HT1080 (cell line): ENCODE measurements at places on chromosomes 7 and 10. TPM values are rescaled to one million over a fixed set of nuclear protein-coding genes. Genes with fewer than 3 reads are reported as not detected.

The ANKRD61 gene
- 0.18 and 0.37 TPM in 2 replicates for total RNA-seq

The RAMP3 gene
- total RNA-seq: not detected in 2 replicates

The CYP26A1 gene
- not detected in 2 replicates for total RNA-seq

DNA sequence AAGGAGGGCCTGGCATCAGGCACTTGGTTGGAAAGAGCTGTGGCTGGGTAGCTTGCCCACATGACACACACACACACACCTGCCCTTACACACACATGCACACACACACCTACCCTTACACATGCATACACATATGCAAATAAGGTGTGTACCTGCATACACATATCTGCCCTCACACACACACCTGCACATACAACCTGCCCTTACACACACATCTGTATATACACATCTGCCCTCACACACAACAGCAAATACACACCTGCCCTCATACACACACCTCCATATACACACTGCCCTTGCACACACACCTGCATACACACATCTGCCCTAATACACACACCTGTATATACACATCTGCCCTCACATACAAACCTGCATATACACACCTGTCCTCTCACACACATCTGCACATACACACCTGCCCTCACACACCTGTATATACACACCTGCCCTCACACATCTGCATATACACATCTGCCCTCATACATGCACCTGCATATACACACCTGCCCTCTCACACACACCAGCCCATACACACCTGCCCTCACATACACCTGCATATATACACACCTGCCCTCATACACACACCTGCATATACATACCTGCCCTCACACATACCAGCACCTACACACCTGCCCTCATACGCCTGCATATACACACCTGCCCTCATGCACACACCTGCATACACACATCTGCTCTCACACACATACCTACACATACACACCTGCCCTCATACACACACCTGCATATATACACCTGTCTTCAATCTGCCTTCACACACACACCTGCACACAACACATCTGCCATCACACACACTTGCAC is 82.9 kb downstream of the GRID1 start:
- no peak for DNase-seq

DNA sequence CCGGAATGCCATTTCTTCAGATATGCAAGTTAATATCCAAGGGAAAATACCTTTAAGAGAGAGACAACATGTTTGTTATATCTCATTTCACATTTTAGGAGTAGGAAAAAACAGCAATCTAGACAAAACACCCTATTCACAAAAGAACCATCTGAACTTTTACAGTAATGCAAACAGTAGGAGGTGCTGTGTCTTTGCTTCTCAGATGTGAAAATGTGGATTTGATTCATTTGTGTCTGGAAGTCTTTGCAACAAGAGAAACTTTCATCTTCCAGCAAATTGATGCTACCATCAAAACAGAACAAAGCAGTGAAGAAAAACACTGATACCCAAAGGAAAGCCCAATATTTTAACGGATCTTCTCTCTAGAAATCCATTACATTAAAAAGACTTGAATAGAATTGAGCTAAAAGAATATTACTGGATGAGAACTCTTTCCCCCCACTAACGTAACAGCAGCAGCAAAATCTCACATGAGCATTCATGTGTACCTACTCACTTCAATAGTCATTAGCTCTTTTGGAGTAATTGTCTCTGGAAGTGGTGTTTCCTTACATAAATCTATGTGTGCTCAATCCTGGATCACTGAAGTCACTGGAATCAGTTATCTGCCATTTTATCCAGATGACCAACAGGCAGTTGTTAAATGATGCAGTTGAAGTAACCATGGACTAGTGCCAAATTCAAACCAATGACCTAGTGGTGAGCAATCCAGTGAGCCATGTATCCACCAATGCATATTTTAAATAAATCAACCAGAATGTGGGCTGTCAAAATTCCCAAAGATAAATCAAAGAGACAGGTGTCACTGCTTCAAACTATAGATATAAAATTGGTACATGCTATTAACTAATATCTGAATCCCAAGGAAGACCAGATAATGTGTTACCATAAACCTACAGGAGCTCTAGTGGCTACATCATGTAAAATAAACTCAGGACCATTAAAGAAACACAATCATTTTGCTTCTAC is 1.8 kb downstream of the SEMA3C start:
- peak; percentile 82 for DNase-seq
